ENCODE measurements at places on chromosomes 6 and 20.

GRCh38 chr20:38838326-38838725 is 32.8 kb downstream of the PPP1R16B start:
- no peak for DNase-seq

DNA sequence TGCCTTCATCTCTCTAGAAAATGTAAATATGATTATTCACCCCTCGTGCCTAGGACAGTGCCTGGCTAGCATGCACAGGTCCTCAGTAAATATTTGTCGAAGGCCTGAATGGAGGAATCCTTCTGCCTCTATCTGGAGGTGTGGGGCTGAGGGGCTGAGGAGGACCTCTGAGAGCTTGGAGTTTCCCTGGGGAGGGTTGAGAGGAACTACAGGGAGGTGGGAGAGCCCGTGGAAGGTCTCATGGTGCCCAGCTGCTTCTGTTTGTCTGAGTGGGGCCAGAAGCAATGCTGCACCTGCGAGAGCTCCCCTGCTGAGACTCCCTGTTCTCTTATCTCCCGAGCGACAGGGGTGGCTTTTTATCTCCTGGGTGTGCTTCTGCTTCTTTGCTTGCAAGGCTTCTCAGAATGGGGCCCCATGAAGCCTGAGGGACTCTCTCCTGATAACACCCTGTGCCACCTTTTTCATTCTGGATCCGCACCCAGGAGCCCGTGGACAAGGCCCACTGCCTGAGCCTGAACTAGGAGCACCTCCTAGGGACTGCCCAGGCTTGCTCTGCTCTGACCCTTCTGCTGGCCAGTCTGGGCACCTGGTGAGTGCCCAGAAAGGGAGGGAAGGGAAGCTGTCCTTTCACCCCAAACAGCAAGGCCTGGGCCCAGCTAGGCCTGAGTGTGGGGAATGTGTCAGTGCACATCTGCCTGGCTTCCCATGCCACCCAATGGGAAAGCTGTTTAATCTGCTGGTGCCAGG is 2.4 kb downstream of the SLC29A1 start:
- DNase-seq: no peak

DNA sequence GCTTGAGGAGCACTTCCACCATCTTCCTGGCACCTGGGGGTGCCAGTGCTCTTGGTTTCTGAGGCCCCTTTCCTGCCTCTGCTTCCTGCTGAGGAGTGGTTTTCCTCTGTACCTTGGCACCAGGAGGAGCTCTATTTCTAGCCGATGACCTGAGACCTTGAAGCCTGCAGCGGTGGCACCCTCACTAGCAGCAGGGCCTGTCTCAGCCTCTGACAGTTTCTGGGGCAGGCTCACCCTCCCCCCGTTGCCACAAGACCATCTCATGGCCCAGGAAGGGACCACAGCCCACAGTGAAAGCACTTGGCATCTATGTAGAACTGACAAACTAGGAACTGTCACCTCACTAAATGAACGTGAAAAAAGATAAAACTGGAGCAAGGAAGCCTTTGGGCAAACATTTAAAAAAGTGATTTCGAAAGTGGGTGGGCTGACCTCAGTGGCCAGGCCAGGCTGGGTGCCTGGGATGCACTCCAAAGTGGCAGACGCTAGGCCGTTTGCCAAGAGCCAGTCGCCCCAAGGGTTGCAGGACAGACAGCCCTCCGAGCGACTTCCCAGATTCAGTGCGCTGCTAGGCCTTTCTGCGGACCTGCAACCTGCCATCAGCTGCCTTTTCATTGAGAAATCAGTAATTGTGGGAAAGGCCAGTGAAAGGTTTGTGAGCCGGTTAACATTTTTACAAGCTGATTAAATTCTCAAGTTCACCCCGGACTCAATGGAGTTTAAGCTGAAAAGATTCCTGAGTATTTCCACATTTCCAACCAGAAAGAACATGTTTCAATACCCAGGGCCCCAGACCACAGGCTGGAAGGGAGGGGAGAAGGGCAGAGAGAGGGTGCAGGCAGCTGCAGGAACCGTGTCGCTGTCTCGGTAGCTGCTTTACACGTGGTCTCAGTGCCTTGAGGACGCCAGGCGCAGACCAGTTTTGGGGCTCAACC is 303.7 kb downstream of the ESR1 start:
- DNase-seq: no peak

DNA sequence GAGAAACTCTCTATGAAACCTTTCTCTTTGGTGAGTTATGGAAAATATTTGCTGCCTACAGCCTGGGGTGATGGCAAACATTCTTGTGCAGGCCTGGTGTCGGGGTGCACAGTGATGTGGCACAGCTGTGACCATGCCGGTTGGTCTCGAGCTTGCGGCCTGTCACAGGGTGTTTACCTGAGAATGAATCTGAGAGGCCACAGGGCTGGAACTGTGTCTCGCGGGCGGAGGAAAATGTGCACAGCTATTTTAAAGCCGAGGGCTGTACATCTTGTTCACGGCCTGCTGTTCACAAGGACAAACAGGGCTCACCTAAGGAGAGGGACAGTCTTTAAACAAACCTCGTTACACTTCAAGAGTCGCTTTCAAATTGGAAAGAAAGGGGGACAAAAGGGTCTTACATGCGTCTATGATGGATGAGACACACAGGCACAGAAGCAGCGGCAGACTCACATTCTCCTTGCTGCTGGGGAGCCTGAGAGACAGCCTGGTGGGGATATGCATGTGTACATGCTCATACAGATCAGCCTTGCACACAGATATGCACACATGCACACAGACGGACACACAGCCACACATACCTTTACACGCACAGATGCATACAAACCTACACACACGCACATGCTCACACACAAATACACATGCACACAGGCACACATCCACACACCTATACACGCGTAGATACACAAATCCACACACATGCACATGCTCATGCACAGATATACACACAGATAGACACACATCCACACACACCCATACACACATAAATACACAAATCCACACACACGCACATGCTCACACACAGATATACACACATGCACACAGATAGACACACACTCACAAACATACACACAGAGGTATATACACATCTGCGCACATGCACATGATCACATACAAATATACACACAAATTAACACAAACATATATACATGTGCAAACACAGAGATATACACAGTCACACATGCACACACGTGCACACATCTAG is 69.6 kb upstream of the FOXA2 start:
- DNase-seq: no peak

GRCh38 chr6:105898286-105898685 is 187.8 kb upstream of the PRDM1 start:
- no peak for DNase-seq

DNA sequence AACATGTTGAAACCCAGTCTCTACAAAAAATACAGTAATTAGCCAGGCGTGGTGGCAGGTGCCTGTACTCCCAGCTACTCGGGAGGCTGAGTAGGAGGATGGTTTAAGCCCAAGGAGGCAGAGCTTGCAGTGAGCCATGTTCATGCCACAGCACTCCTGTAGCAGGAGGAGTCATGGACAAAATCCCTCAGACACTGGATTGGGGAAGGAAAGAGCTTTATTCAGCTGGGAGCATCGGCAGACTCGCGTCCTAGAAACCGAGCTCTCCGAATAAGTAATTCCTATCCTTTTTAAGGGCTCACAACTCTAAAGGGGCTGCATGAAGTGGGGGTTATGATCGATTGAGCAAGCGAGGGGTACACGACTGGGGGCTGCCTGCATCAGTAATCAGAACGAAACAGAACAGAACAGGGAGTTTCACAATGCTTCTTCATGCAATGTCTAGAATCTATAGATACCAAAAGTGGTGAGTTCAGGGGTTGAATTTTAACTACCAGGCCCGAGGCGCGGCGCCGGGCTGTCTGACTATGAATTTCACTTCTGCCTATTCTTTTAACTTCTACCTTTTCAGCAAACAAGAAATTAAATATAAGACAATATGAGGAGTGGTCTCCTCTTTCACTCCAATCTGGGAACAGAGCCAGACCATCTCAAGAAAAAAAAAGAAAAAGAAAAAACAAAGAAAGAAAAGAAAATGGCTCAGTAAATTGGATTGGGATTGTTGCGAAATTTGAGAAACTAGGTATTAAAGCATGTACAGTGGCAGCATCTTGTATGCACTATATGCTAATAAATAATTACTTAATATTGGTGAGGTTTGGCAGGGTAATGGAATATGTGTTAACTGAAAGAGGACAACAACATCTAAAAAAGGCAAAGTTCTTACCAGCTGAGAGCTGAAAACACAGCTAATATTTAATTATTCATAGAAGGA is 23.6 kb downstream of the HMGN4 start:
- DNase-seq: no peak

- DNase-seq: no peak
Observed at GRCh38 chr20:46228670-46229069, 79.6 kb downstream of the CDH22 start.

DNA sequence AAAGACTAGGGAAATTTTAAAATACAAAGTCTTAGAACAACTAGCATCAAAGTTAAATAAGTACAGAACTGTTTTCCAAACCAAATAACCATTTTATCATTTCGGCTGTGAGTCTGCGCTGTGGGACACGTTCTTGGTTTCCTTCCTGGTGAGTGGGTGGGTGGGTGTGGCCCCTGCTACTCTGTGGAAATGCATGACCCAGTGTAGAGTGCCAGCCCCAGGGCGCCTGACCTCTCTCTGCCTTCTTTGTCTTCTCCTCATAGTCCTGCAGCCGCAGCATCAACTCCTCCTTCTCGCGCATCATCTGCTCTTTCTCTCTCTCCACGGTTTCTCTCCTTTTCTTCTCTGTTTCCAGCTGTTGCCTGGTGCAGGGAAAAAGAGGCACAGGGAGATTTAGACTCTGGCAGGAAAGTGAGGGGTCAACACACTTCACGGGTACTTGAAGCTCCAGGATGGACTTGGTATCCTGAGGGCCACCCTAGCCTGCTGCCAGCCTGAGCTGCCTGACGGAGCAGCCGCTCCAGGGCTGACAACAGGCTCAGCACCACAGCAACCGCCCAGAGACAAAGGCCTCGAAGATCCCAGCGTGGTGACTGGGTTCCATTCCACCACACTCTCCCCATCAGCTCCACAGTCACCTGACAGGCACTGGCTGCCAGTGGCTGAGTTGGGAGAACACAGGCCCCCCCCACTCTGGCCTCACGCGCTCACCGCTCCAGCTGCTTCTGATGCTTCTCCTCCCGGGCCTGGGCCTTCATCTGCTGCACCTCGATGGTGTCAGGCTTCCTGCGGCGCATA is 48.4 kb downstream of the EZR start:
- DNase-seq: no peak

DNA sequence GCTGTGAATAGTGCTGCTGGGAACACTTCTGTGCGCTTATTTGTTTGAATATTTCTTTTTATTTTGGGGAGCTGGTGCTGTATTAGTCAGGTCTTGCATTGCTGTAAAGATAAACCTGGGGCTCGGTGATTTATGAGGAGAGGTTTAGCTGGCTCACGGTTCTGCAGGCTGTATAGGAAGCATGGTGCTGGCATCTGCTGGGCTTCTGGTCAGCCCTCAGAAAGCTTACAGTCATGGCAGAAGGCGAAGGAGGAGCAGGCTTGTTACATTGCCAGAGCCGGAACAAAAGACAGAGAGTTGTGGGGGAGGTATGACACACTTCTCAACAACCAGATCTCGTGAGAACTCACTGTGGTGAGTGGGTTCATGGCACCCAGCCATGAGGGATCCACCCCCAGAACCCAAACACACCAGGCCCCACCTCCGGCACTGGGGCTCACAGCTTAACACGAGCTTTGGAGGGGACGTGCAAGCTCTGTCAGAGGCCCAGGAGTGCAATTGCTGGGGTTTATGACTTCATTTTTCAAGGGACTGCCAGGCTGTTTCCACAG is 68.8 kb upstream of the GATA5 start:
- no peak for DNase-seq

GRCh38 chr6:144185133-144185836 is 35.0 kb downstream of the STX11 start:
- DNase-seq: no peak

DNA sequence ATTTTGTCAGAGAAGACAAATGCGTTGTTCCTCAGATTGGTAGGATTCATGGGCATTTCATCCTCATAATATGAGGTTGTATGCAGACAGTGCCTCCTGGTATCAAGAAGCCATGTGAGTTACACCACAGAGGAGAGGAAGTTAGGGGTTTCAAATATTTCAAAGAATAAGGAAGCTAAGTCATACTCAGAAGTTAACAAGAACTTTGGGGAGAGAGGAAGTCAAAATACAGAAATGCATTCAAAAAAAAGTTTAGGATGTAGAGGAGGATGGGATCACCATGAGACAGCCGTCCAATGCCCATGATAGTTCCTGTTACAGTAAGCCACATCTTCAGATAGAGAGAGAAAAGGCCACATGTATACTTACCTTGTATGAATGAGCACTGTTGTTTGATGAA is 22.3 kb downstream of the HLA-DOB start:
- DNase-seq: no peak

GRCh38 chr20:61447952-61448351 is 195.9 kb downstream of the CDH4 start:
- DNase-seq: no peak

- DNase-seq: no peak
Observed at GRCh38 chr6:148599967-148600426, 146.8 kb upstream of the UST start.

Measured in cortex of kidney (tissue), 1 donor.